Central memory CD8-positive, alpha-beta T cell (primary cell): ENCODE measurements at places on chromosomes 5 and 9.

DNA sequence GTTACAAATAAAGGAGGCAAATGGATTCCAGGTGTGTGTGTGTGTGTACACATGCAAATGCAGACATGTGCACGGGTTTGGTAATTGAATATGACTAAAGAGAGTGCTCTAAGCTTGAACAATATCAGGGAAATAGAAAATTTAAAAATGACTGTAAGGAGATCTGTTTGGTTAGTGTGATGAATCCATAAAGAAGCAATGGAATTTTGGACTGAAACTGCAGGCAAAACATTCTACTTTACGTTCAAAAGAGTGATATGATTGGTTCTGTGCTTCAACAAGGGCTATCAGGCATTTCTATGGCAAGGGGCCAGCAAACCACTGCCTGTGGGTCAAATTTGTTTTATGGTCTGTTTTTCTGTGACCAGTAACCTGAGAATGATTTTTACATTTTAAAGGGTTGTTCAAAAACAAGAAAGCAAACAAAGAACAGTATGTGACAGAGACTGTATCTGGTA is 332.8 kb upstream of the KLF9 start:
- no peak for DNase-seq

GRCh38 chr5:168596927-168597326 is 17.8 kb upstream of the PANK3 start:
- DNase-seq = no peak

DNA sequence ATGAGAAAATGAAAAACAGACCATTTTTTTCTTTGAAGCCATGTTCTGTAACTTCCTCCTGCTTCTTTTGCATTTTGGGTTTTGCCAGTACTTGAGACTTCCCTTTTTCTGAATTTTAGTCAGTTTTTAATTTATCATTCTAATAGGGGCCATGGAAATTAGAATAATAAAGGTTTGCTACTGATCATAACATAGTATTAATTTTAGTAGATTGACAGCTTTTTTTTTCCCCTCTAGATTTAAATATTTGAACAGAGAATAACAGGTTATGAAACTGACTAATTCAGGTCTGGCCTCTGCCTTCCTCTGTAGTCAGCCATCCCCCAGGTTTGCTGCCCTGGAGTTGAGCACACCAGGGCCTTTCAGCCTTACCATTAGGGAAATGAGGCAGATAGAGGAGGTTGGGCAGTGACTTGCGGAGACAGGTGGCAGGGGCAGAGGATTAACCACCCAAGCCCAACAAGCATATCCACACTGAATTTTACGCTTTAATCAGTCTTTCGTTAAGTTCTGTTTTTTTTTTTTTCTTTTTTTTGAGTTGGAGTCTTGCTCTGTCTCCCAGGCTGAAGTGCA is 80.1 kb upstream of the TNFAIP8 start:
- DNase-seq = no peak

DNA sequence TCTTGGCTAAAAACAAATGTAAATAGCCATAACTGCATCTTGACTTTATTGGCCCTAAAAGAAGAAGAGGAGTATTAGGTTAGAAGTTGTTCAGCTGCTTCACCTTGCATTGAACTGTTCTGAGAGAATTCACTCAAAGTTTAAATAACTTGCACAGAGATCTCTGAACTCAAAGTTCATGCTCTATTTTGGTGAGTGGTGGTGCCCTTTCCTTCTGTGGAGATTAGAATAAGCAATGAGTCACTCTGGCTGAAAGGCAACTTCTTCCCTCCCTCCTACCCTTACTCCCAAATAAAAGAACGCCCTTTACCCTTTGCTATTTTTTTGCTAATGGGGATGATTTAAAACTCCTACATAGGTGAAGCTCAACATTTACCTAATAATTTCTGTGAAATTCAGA is 48.9 kb downstream of the ERMP1 start:
- DNase-seq = no peak

- no peak for DNase-seq
Measured at GRCh38 chr9:93464876-93465275, 11.5 kb upstream of the FAM120AOS start.

GRCh38 chr5:135942202-135942771 is 12.5 kb downstream of the LECT2 start:
- no peak for DNase-seq

- no peak for DNase-seq
Measured at GRCh38 chr9:1083325-1083913, 33.3 kb downstream of the DMRT2 start.

DNA sequence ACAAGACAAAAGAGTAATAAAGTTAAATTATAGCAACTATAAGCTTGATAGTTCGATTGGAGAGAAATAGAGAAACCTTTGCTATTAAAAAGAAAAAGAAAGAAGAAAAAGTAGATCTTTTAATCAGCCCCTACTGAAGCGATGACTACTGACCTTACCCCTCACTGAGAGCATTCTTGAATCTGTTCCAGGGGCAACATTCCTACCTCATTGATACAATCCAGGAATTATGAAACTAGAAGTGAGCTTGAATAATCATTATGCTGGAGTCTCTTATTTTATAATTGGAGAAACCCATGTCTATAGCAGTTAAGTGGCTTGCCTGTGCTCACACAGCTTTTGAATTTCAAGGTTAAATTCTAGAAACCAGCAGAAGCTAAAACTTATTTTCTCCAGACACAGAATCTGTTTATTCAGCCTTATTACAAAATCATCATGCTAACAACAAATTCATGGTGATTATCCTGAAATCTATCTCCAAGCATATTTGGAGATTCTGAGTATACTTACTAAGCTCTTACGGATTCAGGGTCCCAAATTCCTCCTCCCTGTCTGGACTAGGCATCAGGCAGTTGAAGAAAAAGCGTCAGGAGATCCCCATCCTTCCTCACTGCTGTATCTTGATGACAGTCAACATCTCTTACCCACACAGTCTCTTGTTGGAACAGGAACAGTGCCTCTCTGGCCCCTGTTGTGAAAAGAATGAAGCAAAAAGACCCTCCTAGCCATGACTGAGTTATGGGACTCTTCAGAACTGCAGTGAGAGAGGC is 547.6 kb upstream of the WWC1 start:
- no peak for DNase-seq

- DNase-seq = no peak
Measured at GRCh38 chr5:80284720-80285119, 28.9 kb upstream of the SERINC5 start.

GRCh38 chr5:62937661-62938558 is 359.3 kb downstream of the LRRC70 start:
- DNase-seq = no peak

DNA sequence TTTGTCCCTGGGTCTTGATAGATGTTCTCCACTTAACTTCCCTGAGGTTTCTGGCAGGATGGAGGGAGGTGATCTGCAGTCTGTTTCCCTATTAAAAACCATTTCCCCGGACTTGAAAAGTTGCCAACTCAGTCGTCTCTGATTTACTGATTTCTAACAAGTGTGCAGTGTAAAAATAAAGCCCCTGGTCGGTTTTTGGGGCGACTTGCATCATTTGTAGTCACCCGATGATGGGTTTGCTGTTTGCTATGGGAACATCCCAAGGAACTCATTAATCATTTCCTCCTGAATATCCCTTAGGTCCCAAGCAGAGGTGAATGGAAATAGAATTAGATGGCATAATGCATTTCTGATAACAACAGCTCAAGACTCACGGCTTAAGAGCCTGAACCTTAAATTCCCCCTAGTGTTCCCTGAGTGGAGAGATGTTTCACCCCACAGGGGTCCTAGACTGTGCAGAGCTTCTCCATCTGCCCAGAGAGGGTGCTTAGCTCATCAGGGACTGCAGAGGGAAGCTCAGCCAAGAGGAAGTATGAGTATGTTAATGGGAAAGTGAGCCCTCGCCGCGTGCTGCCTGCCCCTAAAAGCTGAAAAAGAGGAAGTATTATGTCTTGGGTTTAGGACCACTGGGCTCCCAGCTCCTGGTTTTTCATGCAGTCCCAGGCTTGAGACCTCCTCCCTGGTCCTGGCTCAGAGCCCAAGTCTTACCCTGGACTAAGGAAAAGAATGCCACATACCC is 115.1 kb upstream of the DAP start:
- DNase-seq = no peak

DNA sequence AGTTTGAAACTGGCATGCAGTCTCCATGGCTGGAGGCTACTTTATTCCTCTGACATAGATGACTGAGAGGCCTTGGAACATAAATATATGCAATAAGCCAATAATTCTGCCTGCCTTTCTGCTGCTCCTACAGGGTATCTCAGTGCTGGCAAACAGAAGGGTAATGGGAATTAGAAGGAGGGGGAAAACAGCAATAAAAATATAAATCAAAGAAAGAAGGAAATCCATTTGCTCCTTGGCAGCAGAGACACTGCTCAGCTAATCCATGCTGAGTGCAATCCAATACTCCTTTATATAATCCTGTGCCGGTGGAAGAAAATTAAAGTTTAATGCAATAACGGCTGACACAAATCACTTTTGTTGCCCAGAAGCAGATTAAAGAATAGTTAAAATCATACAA is 478.9 kb downstream of the SPATA31D1 start:
- no peak for DNase-seq

DNA sequence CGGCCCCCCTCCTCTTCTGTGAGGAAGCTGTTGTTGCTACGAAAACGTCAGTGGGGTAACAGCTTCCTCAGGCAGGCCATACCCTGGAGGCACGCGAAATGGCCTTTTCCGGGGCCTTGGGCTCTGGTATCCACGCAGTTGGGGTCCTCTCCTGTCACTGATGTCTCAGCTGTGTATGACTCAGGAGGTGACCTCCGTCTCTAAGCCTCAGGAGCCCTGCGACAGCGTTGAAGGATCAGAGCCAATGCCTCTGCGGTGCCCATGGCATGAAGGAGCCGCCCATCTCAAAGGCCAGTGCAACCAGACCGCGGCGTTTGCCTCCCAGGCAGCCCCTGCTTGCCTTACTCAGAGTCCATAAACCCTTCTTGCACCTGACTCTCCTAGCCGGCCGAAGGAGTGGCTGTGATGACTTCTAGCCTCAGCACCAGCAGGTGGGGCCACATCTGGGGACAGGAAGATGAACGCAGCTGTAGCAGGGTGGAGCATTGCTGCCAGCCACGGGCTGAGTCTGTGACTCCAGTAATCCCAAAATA is 1.0 kb upstream of the MXD3 start:
- DNase-seq = no peak

- DNase-seq = no peak
Measured at GRCh38 chr5:135462304-135462703, 10.2 kb upstream of the TIFAB start.

- DNase-seq = no peak
Measured at GRCh38 chr5:92337772-92338234, 954.7 kb upstream of the ARRDC3 start.

- DNase-seq = no peak
Measured at GRCh38 chr5:56302027-56302426, 68.9 kb upstream of the ANKRD55 start.

GRCh38 chr9:98941946-98942523 is 1.7 kb upstream of the COL15A1 start:
- no peak for DNase-seq

DNA sequence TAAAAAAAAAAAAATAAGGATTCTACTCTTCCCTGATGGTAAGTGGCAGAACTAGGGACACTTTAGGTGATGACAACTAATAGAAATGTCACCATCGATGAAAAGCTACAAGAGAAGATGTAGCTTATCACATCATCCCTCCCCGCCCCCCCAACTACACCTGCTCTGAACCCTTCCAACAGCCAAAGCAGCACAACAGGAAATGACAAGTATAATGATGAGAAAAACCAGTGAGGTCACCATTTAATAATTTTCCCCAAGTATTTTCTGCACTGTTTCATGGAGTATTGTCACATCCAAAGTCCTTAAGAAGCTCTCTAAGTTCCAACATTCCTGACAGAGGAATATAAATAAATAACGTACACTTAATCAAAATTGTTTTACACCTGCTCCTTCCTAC is 221.4 kb downstream of the EFNA5 start:
- no peak for DNase-seq

DNA sequence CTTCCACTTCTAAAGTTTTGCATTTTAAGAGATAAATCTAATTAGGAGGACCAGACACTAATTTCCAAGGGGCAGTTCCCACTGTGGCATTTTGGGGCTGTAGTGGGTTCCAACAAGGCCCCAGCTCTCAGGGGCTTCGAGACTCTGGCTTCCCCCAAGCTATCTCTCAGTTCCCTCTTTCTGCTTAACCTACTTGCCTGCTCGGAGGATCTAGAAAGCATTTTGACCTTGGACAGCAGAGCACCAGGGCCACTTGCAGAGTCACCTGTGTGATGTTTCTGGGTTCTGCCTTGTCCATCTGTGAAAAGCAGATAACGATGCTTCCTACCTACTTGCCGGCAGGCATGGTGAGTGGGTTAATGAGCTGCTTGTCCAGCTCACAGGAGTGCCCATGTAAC is 175.4 kb downstream of the MED10 start:
- no peak for DNase-seq

DNA sequence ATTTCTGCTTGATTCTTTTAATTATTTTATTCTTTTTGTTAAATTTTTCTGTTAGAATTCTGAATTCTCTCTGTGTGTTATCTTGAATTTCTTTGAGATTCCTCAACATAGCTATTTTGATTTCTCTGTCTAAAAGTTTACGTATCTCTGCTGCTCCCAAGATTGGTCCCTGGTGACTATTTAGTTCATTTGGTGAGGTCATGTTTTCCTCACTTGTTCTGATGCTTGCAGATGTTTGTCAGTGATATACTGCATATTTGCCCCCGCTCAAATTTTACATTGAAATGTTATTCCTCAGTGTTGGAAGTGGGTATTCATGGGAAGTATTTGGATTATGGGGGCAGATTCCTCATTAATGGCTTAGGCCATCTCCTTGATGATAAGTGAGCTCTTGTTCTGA is 105.3 kb downstream of the PRDM9 start:
- DNase-seq = no peak

DNA sequence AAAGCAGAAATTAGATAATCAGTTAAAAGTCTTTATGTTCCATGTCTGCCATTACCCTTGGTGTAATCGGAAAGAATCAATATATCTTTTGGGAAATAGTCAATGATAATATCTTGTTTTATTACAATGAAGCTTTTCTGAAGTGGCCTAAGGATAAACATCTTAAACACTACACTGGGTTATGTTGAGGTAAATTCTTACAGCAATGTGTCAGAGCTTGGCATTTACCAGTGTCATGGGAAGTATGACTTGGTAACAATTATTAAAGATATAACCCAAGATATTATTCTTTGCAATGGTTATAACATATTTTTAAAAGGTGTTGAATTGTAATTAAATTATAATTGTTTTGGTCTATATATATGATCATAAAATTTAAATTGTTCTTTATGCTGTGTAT is 84.7 kb downstream of the CFAP95 start:
- DNase-seq = no peak

- DNase-seq = no peak
Measured at GRCh38 chr5:66171349-66172344, 27.5 kb downstream of the SREK1 start.
